ENCODE measurements at places on chromosomes 3 and 15. TPM values are rescaled to one million over a fixed set of nuclear protein-coding genes. Genes with fewer than 3 reads are reported as not detected.

GRCh38 chr15:95205077-95205476, 973.7 kb downstream of the MCTP2 start:
- no peak for DNase-seq
- no peak overlapping the region for H3K27ac ChIP-seq
- no peaks in the 10 kb centered on the region for H3K4me1 ChIP-seq
- no peaks in the 10 kb centered on the region for H3K27me3 ChIP-seq

DNA sequence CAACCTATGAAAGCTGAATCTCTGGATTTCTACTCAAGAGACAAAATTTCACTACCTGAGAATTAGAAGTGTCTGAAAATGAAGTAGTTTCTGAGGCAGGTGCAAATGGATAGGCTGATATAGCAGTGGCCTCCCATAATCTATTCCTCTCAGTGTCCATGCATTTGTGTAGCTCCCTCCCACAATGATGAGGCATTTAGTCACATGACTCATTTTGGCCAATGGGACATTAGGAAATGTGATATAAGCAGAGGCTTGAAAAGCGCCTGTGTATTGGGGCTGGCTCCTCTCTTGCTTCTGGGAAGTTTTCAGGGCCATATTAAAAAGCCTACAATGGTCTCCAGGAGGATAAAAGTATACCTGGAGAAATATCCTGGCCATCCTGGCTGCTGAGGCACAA, 79.7 kb upstream of the MRPL3 start:
- H3K27me3 ChIP-seq, result no peaks in the 10 kb centered on the region
- no peaks in the 10 kb centered on the region for H3K4me1 ChIP-seq
- H3K27ac ChIP-seq, result no peak overlapping the region
- no peak for DNase-seq

- H3K4me3 ChIP-seq, result no peak overlapping the region
- no peak overlapping the region for H3K27ac ChIP-seq
- peaks cover 14% of the 10 kb centered on the region for H3K4me1 ChIP-seq
- no peaks in the 10 kb centered on the region for H3K36me3 ChIP-seq
- no peaks in the 10 kb centered on the region for H3K27me3 ChIP-seq
- DNase-seq, result no peak
Measured at GRCh38 chr15:37094915-37095711, 5.2 kb downstream of the MEIS2 start.

- no peak for DNase-seq
- H3K27me3 ChIP-seq, result peaks cover 9% of the 10 kb centered on the region
- no peak within 1 kb of the TSS for H3K27ac ChIP-seq
- H3K4me3 ChIP-seq, result no peak within 1 kb of the TSS
- H3K4me1 ChIP-seq, result no peaks in the 10 kb centered on the region
Measured at GRCh38 chr3:9553021-9553947, at the start of gene LHFPL4. Gene LHFPL4, minus strand, starts transcription at chr3:9553822. Its CDS starts 1,143 bp downstream, at chr3:9552679.

NRG4 gene
- total RNA-seq, result 20.5 TPM

ACP3 gene
- total RNA-seq, result 1.6 TPM

DNA sequence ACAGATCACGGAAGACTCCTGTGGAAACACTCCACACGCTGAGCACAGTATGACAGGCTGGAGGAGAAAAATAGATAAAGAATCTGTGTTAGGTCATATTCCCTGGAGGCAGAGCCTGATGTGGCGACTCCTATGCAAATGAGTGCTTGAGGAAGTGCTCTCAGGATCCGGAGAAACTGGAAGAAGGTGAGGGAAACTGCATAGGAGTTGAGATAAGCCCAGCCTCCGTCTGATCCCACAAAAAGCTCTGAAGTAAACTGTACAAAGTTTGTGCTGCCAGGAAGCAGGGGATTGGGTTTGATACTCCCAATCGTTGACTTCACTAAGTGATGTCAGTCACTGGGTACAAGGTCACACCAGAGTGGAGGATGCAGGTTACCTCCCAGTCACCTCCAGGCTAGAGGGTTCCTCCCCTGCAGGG, 33.4 kb downstream of the OSBPL10 start:
- H3K27me3 ChIP-seq, result no peaks in the 10 kb centered on the region
- no peak overlapping the region for H3K27ac ChIP-seq
- H3K36me3 ChIP-seq, result no peaks in the 10 kb centered on the region
- H3K4me1 ChIP-seq, result peaks cover 6% of the 10 kb centered on the region
- no peak overlapping the region for H3K4me3 ChIP-seq

DNA sequence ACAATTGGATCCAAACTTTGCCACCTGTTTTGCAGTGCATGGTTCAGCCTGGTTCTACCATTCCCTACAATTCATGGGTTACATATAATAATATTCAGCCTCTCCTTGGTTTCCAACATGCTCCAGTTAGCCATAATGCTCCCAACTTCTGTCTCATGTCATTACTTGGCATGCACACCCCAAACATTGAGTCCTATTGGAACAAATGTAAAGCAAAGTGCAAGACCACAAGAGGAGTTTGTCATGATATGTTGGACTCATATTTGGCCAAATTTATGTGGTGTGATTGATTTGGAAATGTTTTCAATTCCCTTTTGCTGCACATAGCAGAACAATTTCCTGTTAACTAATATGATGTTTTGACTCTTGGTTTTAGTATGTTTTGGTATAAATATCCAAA, 50.2 kb downstream of the KCNAB1 start:
- H3K27me3 ChIP-seq, result no peaks in the 10 kb centered on the region
- H3K36me3 ChIP-seq, result no peaks in the 10 kb centered on the region
- no peak overlapping the region for H3K27ac ChIP-seq

DNA sequence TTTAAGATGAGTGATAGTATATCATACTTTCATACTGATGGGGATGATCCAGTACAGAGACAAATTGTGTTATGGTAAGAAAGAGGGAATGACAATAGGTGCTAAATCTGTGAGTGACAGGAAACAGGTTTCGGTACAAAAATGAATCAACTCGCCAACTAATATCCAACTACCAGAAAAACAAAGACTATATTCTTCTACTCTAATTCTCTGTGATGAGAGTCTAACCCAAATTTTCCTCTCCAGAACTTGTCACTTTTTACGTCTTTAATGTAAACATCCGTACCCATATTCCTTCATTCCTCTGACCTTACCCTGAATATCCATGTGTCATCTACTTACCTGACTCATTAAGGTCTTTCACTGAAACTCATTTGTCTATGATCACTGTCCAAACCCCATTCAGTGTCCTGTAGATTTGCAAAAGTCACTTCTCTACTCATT, 39.6 kb downstream of the SCAPER start:
- H3K27me3 ChIP-seq, result no peaks in the 10 kb centered on the region
- H3K36me3 ChIP-seq, result no peaks in the 10 kb centered on the region
- H3K4me1 ChIP-seq, result peaks cover 3% of the 10 kb centered on the region
- no peak overlapping the region for H3K4me3 ChIP-seq

VPS18 gene
- 14.8 TPM for total RNA-seq

LINGO1 gene
- 0.78 TPM for total RNA-seq

MEX3B gene
- 0.52 TPM for total RNA-seq

DNA sequence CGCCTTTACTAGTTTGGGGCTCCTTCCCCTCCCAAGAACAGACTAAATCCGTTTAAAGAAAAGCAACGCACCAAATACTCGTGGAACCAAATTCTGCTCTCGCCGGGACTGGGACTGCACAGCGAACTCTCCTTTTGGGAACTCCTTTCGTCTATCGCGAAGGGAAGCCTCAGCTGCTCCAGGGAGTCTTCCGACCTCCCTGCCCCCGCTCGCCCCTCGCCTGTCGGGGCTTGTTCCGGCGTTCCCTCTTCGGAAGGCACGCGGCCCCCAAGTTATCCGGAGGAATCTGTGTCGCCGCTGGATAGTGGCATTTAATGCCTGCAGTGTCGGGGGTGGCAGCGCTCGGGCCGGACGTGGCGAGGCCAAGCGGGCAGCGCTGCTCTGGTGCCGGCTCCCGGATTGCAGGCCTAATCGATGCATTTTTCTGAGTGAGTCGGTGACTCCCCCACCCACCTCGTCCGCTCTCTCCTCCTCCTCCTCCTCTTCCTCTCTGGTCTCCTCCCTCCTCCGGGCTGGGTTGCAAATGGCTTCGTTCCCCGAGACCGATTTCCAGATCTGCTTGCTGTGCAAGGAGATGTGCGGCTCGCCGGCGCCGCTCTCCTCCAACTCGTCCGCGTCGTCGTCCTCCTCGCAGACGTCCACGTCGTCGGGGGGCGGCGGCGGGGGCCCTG, at the start of gene TRIM71:
TRIM71 (plus strand) TSS at position 440 of the 671 bp plus-strand sequence; CDS start at position 524, 84 bp downstream.
- no peaks in the 10 kb centered on the region for H3K36me3 ChIP-seq
- H3K4me3 ChIP-seq, result no peak within 1 kb of the TSS
- peaks cover 41% of the 10 kb centered on the region for H3K27me3 ChIP-seq
- H3K4me1 ChIP-seq, result peaks cover 21% of the 10 kb centered on the region

ATP11B gene
- total RNA-seq, result 30.1 TPM

All from body of pancreas (tissue), 4 donors.